Stimulated activated CD8-positive, alpha-beta memory T cell treated with anti-CD3 and anti-CD28 coated beads, Interleukin-12 subunit alpha, Interleukin-12 subunit beta, amount 100 ng/mL, for 1 hour (primary cell): ENCODE measurements at places on chromosomes 4 and X.

GRCh38 chr4:158129694-158130093 is 43.1 kb downstream of the GASK1B start:
- DNase-seq = no peak

- no peak for DNase-seq
Observed at GRCh38 chr4:174216799-174217272, 66.6 kb downstream of the FBXO8 start.

DNA sequence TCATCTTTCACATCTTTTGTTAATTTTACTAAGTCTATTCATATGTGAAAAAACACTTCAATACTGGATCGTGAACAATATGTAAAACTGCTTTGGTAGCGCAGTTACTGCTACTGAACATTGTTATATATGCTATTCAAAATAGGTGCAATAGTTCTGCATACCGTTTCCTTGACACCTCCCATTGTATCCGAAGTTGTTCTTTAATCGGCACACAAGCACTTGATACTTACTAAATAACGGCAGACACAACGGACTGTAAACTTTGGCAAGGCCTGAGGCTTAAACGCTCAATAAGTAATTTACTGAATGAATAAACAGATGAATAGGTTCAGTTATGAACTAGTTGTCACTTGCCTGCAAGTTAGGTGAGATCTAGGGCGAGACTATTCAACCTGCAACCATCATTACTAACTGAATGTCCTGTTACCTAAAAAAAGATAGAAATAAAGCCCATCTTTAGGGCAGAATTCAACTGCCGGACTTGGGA is 620 bp downstream of the ANAPC10 start:
- DNase-seq = no peak

DNA sequence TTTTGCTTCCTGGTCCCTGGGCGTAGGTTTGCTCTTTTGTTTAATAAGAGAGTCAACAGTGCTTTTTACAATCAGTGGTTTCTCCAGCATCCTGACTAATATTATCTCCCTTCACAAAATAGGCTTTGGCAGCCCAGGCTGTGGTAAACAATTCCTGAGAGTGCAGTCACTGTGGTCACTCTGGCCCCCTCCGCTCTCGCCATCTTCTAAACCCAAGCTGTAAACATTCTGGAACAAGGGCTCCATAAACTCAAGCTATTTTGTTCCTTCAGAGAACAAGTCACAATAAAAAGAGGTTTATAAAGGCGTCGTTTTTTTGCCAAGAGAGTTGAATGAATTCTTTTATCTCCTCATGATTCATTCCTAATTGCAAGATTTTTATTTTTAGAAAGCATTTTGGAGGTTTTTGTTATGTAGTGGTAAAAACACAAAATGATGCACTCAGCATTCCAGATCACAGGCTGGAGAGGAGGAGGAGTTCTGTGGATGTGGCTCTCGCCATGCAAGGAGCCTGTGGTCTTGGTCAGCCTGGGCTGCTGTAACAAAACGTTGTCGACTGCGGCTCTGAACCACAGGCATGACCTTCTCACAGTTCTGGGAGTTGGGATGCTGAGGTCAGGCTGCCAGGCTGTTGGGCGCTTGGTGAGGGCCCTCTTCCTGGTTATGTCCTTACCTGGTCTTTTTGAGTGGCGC is 486.4 kb upstream of the FAT1 start:
- no peak for DNase-seq

DNA sequence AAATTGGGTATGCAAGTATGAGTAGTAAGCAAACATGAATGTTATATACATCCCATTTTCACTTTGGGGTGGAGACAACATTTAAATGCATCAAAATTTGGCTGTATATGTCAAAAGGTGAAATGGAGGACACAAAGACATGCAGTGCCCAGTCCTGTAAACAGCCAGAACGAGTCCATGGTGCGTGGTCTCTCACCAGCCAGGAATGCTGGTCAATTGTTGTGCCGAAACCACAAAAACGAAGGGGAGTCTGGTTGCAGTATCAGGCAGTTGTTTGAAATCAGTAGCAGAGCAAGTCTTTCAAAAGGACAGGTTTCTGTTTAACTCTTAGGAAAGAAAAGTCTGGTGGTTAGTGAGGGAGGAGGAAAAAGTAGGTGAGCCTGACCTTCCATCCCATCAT is 22.3 kb upstream of the RNF150 start:
- DNase-seq = no peak

GRCh38 chr4:104330125-104330905 is 164.4 kb downstream of the CXXC4 start:
- DNase-seq = no peak

- DNase-seq = no peak
Observed at GRCh38 chr4:23485801-23486200, 404.0 kb downstream of the PPARGC1A start.

- DNase-seq = no peak
Observed at GRCh38 chr4:184100297-184100885, 117.3 kb downstream of the ENPP6 start.

DNA sequence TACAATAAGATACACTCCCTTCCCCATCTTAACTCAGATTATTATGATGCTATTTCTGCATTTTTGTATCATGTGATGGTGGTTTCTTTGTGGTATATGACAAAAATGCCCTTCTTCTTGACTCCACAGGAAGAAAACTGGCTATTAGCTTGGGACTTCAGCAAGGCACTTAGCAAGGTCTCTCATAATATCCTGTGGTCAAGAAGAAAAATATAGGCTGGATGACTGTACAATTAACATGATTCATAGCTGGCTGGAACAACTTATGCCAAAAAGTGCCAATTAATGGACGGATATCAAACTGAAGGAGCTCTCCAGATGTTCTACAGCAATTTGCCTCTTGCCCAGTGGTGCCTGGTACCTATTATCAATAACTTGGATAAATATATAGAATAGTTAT is 2.3 kb upstream of the MID1IP1 start:
- DNase-seq = no peak

DNA sequence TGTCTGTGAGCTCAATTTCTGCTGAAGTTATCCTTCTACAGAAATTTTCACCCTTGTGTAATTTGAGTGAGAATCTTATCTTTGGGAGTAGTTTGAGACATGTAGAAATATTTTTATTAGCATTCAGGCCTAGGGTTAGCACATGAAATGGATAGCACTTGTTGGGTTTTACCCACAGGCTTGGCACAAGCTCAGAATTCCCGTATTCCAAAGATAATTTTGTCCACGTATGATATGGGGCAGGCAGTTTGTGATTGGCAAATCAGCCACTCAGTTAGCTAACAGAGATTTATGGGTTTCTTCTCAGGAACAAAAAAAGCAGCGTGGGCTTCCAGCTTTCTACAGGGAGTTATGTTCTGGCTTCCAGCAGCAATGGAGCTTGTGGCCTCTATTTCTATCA is 117.9 kb upstream of the DCAF8L1 start:
- DNase-seq = no peak

DNA sequence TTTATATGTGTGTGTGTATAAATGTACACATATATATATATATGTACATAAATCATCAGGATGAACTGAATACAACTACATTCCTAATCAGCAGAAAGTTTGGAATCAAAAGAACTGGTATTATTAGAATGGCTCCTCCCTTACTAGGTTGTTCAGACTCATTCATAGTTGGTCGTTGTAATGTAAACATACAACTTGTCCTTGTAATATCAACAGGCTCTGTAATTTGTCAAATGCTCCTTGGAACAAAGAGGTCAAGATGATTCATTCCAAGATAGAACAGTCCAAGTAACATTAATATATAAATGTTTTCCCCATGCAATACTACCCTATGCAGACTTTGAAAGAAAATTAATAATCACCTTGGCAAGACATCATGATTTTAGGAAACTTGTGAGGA is 351.4 kb upstream of the SMIM31 start:
- DNase-seq = no peak

- DNase-seq = no peak
Observed at GRCh38 chrX:31392513-31392912, 320.7 kb upstream of the FTHL17 start.

GRCh38 chr4:17012451-17012850 is 114.0 kb upstream of the LDB2 start:
- no peak for DNase-seq

GRCh38 chrX:154121961-154122360 is 22.1 kb upstream of the OPN1LW start:
- DNase-seq = no peak

- DNase-seq = no peak
Observed at GRCh38 chr4:78372355-78372988, 179.1 kb upstream of the ANXA3 start.

DNA sequence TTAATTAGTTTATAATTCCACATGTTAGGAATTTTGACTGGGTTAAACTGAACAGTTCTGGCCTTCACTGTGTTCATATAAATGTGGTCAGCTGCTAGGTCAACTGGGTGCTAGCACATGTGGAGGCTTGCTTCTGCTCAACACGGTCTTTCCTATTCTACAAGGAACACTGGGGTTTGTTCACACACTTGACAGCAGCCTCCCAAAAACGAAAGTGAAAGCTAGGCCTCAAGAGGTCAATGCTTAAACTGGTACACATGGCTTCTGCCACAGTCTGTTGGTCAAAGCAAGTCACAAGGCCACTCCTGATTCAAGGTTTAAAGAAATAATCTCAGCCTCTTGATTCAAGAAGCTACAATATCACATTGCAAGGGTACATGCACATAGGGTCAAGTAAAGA is 126.5 kb downstream of the QDPR start:
- no peak for DNase-seq

- DNase-seq = no peak
Observed at GRCh38 chr4:86977621-86978184, 42.9 kb downstream of the AFF1 start.

DNA sequence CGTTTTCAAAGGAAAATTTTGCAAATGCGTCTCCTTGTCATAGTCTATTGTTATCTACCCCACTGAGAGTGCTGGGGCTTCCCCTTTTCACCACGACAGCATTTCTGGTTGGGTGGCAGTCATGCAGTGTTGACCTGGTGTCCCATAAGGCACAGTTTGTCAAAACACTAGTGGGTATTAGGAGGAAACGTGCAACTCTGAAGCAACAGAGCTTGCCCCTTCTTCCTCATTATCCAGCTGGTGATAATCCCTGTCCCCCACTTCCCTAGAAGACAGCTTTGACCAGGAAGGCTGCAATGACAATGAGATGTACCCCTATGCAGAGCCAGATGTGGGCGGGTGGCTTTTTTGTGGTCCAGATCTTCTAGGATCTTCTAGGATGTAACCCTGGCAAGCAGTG is 1.8 kb downstream of the TBC1D1 start:
- DNase-seq = peak; percentile 12

GRCh38 chr4:38600575-38600974 is 63.4 kb upstream of the KLF3 start:
- DNase-seq = no peak

DNA sequence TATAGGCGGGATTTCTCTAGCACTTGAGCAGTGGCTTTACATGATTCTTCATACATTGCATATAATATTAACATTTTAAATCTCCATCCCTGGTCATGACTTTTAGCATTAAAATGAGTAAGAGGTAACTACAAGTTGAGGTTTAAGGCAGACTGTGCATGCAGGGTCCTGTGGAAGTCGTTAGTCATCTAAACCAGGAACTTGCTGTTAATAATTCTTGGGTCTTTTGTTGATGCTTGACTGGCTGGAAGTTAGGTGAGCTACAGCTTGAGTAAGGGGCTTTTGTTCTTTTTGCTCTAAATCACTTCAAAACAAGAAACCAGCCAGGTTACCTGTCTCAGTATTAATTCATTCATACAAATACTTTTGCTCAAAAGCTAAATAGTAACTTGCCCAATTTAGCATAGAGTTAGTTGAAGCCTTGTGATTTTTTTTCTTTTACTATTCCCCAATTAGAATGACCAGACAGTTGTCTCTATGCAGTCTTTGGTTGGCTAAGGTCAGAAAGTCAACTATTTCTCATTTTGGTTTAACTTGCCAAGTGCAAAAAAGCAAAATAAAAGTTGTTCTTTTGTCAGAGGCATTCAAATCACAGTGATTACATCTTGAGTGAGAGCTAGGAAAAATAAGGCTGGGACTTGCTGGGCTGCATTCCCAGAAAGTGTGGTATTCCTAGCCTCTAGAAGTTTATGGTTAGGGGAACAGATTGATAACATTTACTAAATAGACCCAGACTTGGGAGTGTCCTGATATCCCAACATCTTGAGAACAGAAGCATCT is 516.9 kb downstream of the PDHA2 start:
- DNase-seq = no peak

GRCh38 chr4:184805462-184806228 is 20.1 kb downstream of the ACSL1 start:
- DNase-seq = no peak

DNA sequence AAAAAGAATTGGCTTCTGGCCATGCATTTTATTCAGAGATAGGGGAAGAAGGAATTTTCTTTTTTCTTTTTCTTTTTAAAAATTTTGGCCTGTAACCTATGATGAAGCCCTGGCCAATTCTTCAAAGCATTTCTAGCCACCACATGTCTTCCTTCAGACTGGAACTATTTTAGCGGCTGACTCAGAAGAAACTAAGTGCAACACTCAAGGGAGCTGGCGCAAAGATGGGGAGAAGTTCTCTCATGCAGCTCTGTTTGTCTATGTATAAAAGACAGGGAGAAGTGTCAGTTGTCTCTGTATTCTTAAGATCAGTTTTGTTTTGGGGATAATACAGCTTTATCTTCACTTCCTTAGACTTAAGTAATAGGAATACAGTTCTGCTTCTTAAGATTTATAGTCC is 46.1 kb downstream of the MBNL3 start:
- no peak for DNase-seq

GRCh38 chr4:184169225-184169867 is 48.3 kb downstream of the ENPP6 start:
- no peak for DNase-seq

GRCh38 chr4:173547889-173548288 is 17.9 kb upstream of the HAND2 start:
- no peak for DNase-seq

GRCh38 chr4:76589872-76590797 is 155.1 kb downstream of the SHROOM3 start:
- no peak for DNase-seq

- no peak for DNase-seq
Observed at GRCh38 chr4:32073542-32073941, 1353.4 kb downstream of the PCDH7 start.

DNA sequence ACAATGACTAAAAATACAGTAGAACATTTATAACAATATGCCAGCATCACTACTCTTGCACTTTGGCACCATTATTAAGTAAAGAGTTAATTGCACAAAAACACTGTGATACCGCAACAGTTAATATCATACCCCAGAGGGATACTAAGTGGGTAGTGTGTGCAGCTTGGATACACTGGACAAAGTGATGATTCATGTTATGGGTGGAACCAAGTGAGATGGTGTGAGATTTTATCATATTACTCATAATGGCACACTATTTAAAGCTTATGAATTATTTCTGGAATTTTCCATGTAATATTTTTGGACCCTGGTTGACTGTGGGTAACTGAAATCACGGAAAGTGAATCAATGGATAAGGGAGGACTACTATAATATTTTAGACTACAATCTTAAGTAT is 265.3 kb downstream of the PCDH18 start:
- no peak for DNase-seq

DNA sequence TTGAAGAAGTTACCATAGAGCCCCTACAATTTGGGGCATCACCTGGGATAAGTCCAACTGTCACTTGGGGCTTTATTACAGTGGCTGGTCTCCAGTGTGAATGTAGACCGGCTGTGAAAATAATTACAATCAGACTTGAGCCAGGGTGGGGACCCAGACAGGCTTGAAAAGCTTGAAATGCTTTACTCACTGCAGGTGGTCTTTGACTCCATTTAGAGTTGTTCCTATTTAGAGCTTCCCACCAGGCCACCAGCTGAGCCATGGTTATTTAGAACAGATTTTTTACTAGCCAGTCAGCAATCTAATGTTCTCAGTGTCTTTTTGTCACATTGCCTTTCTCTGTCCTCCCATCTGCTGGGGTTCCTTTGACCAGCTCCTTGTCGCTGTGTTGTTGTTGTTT is 5.7 kb downstream of the ARHGAP10 start:
- DNase-seq = no peak
